Fibroblast of the aortic adventitia (primary cell): ENCODE measurements at places on chromosomes 7 and 10. TPM values are rescaled to one million over a fixed set of nuclear protein-coding genes. Genes with fewer than 3 reads are reported as not detected.

The TLX1 gene
- total RNA-seq = 0.16 TPM in 1 of 2 replicates, not detected in the other

The CYP3A7 gene
- 0.74 TPM in 1 of 2 replicates, not detected in the other for total RNA-seq

The PLAU gene
- 21.6 and 24.9 TPM in 2 replicates for total RNA-seq

The NKX2-3 gene
- not detected in 2 replicates for total RNA-seq

The DOCK4 gene
- total RNA-seq = 7.6 and 25.9 TPM in 2 replicates
